ENCODE measurements at places on chromosomes 5 and 9.

- no peak for DNase-seq
Measured at GRCh38 chr5:154146409-154146808, 44.1 kb upstream of the GALNT10 start.

GRCh38 chr5:140040358-140040757, 2.7 kb downstream of the NRG2 start:
- DNase-seq: no peak

- no peak for DNase-seq
Measured at GRCh38 chr5:36237751-36238150, 4.0 kb downstream of the NADK2 start.

DNA sequence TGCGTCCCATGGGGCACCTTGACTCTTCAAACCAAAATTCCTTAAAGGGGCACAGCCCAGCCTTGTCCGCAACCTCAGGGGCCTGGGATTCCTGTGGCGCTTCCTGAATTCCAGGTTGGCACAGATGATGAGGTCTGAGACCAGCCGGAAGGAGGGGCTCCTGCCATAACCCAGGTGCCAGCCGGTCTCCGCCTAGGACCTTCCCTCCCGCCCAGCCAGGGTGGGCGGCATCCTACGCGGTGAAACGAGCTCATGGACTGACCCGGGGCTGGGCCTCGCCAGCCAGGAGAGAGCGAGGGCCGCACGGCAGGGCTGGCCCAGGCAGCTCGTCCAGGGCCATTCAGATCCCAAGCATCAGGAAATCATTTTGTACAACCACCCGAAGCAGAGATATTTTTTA, 23.0 kb downstream of the AMBP start:
- no peak for DNase-seq

DNA sequence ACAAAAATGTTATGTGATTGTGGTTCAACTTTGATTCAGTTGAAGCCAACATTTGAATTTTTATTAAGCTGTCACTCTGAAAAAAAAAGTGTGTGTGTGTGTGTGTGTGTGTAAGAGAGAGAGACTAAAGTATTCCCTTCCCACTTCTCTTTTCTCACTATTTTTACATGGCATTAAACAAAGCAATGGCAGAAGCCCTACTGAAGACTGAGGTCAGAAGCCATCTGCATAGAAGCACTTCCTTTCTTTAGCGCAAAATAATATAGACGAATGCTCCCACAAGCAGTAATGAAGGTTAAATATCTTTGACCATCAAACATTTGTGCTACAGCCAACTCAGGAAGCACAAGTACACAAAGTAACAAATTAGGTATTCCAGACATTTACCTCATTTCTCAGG, 540.5 kb downstream of the KCTD16 start:
- no peak for DNase-seq

DNA sequence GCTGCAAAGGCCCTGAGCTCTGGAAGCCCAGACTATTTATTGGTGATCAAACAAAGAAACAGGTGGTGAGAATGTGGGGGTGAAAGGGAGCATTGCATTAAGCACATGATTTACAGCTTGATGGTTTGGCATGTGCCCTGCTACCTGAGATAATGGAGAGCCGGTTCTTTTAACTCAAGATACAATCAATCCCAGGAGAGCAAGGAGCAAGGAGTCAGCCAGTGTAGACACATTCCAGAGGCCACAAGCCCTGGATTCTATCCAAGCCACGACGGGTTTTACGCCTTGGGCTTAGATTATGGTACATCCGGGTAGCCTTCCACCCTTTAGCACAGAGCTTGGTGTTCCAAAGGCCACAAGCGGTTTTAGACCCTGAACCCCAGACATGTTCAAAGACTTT, 292.2 kb downstream of the CYLC2 start:
- no peak for DNase-seq

- DNase-seq: no peak
Measured at GRCh38 chr9:87671925-87672324, 54.0 kb upstream of the CTSL start.

DNA sequence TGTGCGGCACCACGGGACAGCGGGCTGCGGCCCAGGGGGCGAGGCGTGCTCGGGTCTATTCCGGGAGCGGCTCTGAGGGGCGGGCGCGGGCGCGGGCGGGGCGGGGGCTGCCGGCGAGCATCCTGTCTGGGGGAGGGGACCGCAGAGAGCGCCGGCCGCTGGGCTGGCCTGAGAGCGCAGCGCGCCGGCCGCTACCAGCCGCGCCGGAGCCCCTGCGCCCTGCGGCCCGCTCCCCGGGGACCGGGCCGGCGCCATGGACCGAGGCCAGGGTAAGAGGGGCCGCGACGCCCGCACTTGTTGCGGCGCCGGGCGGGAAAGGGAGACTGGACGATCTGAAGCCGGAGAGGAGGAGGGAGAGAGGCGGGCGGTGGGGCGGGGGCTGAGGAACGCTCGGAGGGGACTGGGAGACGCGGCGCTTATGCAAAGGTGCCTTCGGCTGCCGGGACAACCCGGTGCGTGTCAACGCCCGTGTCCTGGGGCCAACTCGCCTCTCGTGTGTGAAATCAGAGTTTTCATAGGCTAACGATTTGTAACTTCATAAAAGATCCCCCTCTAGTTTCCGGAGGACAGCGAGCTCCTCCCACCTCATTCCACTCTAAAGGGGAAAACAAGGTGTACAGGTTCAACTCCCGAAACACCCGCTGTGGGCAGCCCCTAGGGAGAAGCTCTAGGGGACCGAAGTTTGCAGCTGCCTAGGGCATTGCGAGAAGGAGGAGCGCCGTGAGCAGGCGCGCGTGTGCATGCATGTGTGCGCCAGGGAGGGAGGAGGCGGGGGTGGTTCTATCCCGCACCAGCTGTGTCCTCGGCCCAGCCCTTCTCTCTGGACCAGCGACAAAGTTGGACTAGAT, at the start of gene AFAP1L1:
TSS of gene AFAP1L1 (plus strand) at position 144 of the 848 bp plus-strand sequence. CDS start at position 254, 110 bp downstream.
- no peak for DNase-seq

DNA sequence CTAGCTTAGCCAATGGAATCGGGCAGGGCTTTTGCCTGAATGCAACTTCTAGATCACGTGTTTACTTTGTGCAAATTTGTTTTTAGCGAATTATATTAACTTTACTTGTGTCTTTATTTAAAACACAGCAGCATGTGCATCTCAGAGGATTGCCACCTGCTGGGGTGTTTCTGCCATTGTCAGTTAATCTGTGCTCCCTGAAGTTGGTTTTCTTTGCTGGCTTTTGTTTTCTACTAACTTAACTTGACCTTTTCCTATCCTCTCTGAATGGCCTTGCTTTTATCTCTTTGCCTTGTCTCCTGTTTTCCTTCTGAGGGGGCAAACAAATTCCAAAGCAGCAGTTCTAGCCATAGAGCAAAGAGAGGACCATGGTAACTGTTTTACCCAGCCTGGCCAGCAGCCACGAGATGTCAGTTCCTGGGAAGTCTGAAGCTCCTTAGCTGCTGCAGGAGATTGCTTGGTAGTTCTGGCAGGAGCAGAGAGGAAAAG, 67.6 kb downstream of the ARHGEF28 start:
- no peak for DNase-seq

DNA sequence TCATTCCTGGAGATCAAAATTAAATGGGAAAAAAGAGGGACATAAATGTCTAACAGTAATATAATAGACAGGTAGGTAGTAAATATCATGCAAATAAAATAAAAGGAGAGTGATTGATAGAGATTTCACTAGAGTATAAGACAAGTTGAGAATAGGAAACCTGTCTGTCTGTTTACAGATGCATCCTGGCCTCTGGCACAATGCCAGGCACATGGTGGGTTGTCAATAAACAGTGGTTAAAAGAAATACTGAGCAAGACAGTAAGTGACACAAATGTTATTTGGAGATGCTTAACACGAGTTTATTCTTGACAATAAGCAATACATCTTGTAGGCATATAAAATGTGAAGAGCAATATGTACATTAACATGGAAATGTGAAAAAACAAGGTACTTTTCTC, 33.3 kb downstream of the RICTOR start:
- no peak for DNase-seq

- no peak for DNase-seq
Measured at GRCh38 chr9:88072831-88073375, 65.4 kb downstream of the SPATA31C2 start.

- DNase-seq: no peak
Measured at GRCh38 chr5:68776381-68776780, 317.4 kb upstream of the SLC30A5 start.

DNA sequence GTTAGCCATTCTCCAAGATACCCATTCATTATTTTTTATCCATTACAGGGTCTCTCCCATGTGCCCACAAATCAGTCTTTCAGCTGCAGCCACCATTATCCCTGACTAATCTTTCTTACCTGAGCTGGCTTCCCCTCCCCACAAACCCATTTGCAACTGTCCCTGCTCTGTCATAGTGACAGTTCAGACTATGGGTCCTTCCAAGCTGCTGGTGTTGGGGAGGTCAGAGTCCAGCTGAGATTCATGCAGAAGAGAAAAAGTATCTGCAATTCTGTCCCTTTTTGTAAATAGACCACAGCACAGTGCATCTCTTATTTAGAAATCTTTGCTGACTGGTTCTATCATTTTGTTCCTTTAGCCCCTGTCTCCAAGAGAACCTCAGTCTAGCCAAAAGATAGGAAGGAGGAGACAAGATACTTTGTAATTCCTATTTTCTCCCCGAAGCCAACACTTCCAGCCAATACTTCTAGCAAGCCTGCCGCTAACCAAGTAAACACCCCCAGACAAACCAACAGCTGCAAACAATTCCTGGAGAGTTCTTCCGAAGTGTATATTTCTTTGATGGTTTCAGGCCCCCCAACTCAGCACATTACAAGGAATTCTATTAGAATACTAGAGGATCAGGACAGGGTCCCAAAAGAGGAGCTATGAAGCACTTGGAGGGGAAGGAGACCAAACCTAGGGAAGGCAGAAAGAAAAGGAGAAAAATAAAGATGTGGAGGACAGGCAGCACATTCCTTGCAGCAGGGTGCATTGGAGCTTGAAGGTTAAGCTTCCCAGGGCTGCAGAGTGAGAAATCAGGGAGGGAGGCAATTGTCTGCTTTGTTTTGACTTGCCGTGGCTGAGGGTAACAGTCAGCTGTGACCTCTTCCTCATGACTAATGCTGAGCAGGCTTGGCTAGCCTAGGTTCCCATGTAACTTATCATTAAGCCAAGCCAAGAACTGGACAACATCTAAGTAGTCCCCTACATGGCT, 148.5 kb downstream of the SGCD start:
- no peak for DNase-seq

DNA sequence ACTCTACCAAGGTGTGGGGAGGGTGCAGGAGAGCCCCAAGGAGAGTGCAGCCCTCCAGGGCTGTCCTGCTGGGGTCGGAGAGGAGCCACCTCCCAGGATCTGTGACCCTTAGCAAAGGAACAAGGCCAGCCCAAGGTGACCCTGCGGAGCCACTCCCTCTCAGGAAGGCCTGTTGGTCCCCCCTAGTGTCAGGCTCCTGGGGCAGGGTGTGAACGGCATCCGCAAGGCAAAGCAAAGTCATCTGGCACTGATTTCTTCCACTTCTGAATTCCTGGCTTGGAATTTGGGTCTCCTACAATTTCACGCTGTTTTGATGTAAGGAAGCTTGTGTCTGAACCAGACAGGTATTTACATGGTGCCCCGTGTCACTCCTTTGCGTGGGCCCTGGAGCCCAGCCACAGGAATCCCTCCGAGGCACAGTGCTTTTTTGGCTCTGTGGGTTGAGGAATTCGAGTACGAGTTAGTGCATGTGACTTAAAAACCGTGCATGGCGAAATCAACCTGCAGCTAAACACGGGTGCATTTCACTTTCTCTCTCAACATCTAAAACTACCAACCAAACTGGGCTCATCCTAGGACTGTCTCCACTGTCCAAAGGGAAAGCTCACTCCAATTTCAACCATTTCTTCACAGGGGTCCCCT, 24.5 kb upstream of the GFPT2 start:
- DNase-seq: no peak

Measured in stimulated activated CD4-positive, alpha-beta T cell treated with anti-CD3 and anti-CD28 coated beads, Interleukin-12 subunit alpha, Interleukin-12 subunit beta, amount 100 ng/mL, for 24 hours (primary cell).